Lower lobe of right lung (tissue), 2 donors: ENCODE measurements at places on chromosomes 5 and 9.

- no peak overlapping the region for H3K4me3 ChIP-seq
- H3K27me3 ChIP-seq = no peaks in the 10 kb centered on the region
- peaks cover 19% of the 10 kb centered on the region for H3K4me1 ChIP-seq
- H3K36me3 ChIP-seq = peaks cover 84% of the 10 kb centered on the region
Measured at GRCh38 chr5:132204371-132205135, 23.1 kb downstream of the P4HA2 start.

- DNase-seq = no peak
- H3K27ac ChIP-seq = no peak overlapping the region
- H3K27me3 ChIP-seq = no peaks in the 10 kb centered on the region
- no peaks in the 10 kb centered on the region for H3K36me3 ChIP-seq
- H3K4me1 ChIP-seq = no peaks in the 10 kb centered on the region
Measured at GRCh38 chr9:118829334-118829733, 539.9 kb downstream of the BRINP1 start.

DNA sequence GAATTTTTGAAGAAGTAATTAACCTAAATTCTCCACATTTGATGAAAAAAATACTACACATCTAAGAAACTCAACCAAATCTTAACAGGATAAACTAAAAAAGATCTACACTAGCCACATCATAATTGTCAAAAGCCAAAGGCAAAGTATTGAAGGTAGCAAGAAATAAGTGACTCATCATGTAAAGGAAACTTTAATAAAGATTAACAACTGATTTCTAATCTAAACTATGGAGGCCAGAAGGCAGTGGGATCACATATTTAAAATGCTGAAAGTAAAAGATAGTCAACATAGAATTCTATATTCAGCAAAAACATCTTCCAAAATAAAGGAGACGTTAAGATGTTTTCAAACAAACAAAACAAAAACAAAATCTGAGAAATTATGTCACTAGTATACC, 2002.9 kb downstream of the MAT2B start:
- no peaks in the 10 kb centered on the region for H3K27me3 ChIP-seq
- H3K4me3 ChIP-seq = no peak overlapping the region
- H3K4me1 ChIP-seq = no peaks in the 10 kb centered on the region
- H3K36me3 ChIP-seq = no peaks in the 10 kb centered on the region

DNA sequence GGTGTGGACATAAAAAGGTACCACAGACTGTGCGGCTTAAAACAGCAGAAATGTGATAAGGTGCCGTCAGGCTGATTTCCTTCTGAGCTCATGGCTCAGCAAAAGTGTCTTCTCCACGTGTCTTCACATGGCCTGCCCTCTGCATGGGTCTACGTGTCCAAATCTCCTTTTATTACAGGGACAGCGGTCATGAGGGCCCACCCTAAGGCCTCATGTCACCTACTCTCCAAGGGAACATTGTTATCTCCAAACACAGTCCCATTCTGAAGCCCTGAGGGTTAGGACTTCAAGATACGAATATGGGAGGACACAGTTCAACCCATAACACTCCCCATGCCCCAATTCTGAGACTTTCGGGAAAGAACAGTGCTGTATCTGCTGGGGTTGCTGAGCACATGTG, 35.2 kb downstream of the COL23A1 start:
- no peak overlapping the region for H3K27ac ChIP-seq
- no peaks in the 10 kb centered on the region for H3K4me1 ChIP-seq
- DNase-seq = no peak
- H3K27me3 ChIP-seq = no peaks in the 10 kb centered on the region
- H3K36me3 ChIP-seq = no peaks in the 10 kb centered on the region

GRCh38 chr5:14954616-14955343, 83.2 kb upstream of the ANKH start:
- no peak overlapping the region for H3K27ac ChIP-seq
- no peak for DNase-seq
- H3K4me3 ChIP-seq = no peak overlapping the region
- H3K4me1 ChIP-seq = no peaks in the 10 kb centered on the region

- no peaks in the 10 kb centered on the region for H3K27me3 ChIP-seq
- no peak overlapping the region for H3K4me3 ChIP-seq
- H3K27ac ChIP-seq = no peak overlapping the region
- no peaks in the 10 kb centered on the region for H3K4me1 ChIP-seq
Measured at GRCh38 chr9:116030517-116030916, 123.1 kb upstream of the PAPPA start.

DNA sequence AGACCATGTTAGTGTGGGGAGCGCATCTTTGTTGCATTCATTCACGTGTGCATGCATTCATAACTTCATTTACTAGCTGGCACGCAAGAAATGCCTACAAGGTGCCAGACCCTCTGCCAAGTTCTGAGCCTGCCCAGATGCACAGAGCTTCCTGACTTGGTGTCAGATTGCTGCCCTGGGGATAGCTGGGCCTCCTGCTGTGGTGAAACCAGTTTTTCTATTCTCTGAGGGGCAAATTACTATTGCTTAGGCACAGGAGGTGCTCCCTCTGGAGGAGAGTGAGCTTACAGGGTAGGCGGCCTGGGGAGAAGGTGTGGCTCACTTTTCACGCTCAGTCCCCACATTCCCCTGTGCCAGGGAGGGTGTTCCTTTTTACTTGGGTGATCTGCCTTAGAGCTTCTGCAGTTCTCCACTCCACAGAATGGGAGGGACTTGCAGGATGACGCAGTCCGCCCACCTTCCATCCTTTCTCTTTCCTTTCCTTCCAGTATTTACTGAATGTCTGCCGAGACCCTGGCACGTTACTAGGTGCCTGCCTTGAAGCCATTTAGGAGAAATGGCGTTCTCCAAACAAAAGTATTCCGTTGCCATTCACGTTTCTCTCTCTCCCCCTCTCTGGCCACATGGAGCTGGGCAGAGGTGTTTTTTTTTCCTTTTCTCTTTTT, 27.9 kb upstream of the CTNNA1 start:
- no peaks in the 10 kb centered on the region for H3K27me3 ChIP-seq
- no peak overlapping the region for H3K4me3 ChIP-seq
- peak overlapping the region; percentile 50 for H3K27ac ChIP-seq
- peaks cover 8% of the 10 kb centered on the region for H3K4me1 ChIP-seq
- DNase-seq = peak; percentile 60

- H3K27me3 ChIP-seq = no peaks in the 10 kb centered on the region
- H3K36me3 ChIP-seq = no peaks in the 10 kb centered on the region
- no peak overlapping the region for H3K4me3 ChIP-seq
- no peaks in the 10 kb centered on the region for H3K4me1 ChIP-seq
Measured at GRCh38 chr5:119864286-119864685, 234.9 kb downstream of the FAM170A start.

DNA sequence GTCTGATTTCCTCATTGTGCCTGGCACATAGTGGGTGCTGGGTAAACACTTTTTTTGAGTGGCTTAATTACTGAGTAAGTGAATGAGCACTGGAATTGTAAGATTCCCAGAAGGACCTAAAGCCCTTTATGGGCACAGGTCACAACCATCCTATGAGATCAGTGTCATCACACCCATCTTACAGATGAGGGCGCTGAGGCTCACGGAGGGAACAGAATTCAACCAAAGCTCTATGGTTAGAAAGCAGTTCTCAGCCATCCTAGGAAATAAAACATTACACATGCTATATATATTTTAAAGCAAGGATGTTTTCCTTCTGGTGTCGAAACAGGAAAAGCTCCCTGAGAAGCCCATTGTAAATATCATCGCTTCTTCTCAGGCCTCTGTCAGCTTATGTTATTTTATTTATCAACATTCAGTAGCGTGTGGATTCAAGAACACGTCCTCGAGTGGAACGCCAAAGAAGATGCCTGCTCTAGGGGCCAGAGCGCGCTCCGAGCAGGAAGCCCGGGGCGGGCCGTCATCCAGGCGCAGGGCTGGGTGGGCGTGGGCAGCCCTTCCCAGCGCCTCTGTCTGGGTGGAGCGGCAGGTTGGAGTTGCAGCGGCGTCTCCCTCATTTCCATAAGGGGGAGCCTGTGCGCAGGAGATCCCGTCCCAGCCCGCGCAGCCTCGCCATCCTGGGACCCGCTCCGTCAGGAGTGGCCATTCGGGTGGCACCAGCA, 155.8 kb upstream of the SMIM23 start:
- H3K36me3 ChIP-seq = no peaks in the 10 kb centered on the region
- H3K4me1 ChIP-seq = peaks cover 25% of the 10 kb centered on the region
- DNase-seq = peak; percentile 61
- H3K27me3 ChIP-seq = no peaks in the 10 kb centered on the region
- H3K27ac ChIP-seq = no peak overlapping the region
- peak overlapping the region; percentile 24 for H3K4me3 ChIP-seq

- peak overlapping the region; percentile 49 for H3K4me3 ChIP-seq
- H3K36me3 ChIP-seq = no peaks in the 10 kb centered on the region
- H3K4me1 ChIP-seq = peaks cover 9% of the 10 kb centered on the region
- no peak overlapping the region for H3K27ac ChIP-seq
Measured at GRCh38 chr9:92141144-92142129, 26.2 kb upstream of the SPTLC1 start.

DNA sequence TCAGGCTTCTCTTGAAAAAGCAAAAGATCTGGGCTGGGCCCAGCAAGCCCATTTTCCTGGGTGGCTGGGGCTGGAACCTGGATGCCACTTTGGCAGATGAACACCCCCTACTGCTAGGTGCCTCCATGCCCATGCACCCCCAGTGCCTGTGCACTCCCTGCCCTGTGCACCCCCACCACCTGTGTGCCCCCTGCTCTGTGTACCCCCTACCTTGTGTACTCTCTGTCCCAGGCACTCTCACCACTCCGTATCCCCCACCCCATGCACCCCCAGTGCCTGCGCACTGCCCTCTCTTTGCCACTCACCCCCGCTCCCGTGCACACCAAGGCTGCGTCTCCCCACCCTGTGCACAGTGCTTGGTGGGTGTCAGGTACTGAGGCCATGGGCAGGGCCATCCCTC, 14.2 kb downstream of the UNC5A start:
- peaks cover 23% of the 10 kb centered on the region for H3K27me3 ChIP-seq
- no peaks in the 10 kb centered on the region for H3K36me3 ChIP-seq
- DNase-seq = no peak
- no peaks in the 10 kb centered on the region for H3K4me1 ChIP-seq
- no peak overlapping the region for H3K27ac ChIP-seq

DNA sequence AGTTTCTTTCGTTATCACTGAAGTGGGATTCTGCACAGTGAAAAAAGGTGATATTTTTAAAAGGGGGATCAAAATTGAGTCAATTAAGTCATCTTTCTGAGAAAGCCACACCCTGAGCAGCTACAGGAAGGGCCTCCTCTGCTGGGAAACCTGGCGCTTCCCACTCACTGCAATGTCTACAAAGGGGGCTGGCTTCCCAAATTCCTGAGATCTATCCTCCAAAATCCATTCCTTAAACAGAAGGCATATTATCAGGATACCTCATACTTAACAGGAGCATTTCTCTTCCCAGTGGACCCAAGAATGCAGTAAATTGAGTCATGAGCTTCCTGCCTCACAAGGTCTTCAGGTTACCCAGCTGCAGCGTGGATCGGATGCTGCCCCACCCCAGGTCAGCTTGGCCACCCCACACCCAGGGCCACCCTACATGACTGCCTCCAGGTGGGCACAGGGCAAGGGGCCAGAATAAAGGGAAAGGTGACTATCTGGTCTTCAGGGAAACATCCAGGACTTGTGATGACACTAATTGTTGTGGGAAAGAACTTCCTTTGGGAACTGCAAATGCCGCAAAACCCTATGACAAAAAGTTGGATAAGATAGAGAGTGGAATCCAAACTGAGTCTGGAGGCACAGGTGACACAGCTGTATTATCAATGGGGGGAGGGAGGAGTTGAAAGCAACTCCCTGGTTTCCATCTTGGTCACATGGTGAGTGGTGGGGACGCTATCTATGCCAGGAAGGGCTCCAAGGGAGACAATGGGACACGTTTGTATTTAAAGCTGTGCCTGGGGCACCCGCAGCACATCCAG, 42.3 kb downstream of the ROR2 start:
- no peaks in the 10 kb centered on the region for H3K36me3 ChIP-seq
- DNase-seq = no peak
- H3K27me3 ChIP-seq = peaks cover 4% of the 10 kb centered on the region
- no peak overlapping the region for H3K27ac ChIP-seq
- H3K4me1 ChIP-seq = no peaks in the 10 kb centered on the region

GRCh38 chr5:74919487-74919886, 53.3 kb upstream of the FAM169A start:
- no peak for DNase-seq
- H3K4me3 ChIP-seq = no peak overlapping the region
- H3K27me3 ChIP-seq = no peaks in the 10 kb centered on the region
- no peaks in the 10 kb centered on the region for H3K4me1 ChIP-seq
- no peaks in the 10 kb centered on the region for H3K36me3 ChIP-seq

- no peaks in the 10 kb centered on the region for H3K4me1 ChIP-seq
- H3K36me3 ChIP-seq = no peaks in the 10 kb centered on the region
- H3K27ac ChIP-seq = no peak overlapping the region
- H3K4me3 ChIP-seq = no peak overlapping the region
Measured at GRCh38 chr9:83267741-83268140, 204.8 kb upstream of the RASEF start.

DNA sequence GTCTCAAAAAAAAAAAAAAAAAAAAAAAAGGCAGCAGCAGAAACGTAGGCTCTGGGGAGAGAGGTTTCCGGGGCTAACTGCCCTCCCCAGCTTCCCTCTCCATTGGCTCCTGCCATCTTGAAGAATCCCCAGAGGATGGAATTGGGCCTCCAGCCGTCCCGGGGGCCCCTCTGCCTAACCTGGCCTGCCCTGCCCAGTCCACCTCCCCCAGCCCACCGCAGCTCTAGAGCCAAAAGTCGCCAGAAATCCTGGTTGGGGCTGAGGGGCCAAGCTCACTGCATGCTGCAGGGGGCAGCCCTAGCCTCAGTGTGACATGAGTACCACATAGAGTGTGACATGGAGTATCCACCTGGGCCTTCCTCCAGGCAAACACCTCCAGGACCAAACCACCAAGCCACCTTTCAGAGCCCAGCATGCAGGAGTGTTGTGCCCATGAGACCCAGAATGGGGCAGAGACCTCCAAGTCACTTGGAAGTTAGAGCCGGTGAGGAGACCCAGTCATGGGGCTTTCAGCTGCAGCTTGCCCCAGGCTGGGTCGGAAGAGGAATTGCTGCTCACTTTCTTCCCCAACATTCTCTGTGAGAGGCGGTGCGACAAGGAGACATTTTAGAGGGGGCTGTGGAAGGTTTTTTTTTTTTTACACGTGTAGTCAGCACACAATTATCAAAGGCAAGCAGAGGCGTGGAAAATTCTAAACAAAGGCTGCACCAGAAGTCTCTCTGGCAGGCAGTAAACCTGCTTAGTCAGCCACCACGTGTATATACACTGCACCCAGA, 17.6 kb downstream of the CD74 start:
- H3K27me3 ChIP-seq = no peaks in the 10 kb centered on the region
- no peak for DNase-seq
- H3K36me3 ChIP-seq = peaks cover 99% of the 10 kb centered on the region
- no peaks in the 10 kb centered on the region for H3K4me1 ChIP-seq
- no peak overlapping the region for H3K4me3 ChIP-seq

- H3K36me3 ChIP-seq = no peaks in the 10 kb centered on the region
- H3K27ac ChIP-seq = peak overlapping the region; percentile 24
- peaks cover 31% of the 10 kb centered on the region for H3K4me1 ChIP-seq
Measured at GRCh38 chr5:141832131-141832530, 46.1 kb downstream of the PCDH1 start.

DNA sequence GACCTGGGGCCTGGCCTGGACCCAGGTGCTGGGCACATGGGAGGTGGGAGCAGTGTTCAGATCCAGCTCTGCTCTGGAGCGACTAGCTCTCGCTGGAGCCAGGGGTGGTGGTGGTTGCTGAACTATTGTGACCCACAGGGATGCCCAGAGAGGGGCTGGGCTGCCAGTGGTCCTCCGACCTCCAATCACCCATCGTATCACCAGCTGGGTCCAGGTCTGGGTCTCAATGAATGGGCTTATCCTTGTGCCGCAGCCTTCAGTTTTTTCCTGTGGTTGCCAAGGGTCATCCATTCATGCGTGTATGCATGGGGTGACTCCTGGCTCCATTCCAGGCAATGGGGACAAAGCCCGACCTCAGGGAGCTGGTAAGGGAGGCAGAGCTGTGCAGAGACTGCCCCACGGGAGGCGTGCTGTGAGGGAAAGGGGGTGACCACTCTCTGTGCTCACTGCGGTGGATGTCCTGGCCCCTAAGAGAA, 68.6 kb upstream of the RNF130 start:
- H3K36me3 ChIP-seq = no peaks in the 10 kb centered on the region
- H3K4me3 ChIP-seq = no peak overlapping the region
- H3K4me1 ChIP-seq = no peaks in the 10 kb centered on the region
- peaks cover 9% of the 10 kb centered on the region for H3K27me3 ChIP-seq
